ENCODE measurements at places on chromosomes 5 and 9.

GRCh38 chr9:85199866-85200495, 530.5 kb downstream of the NTRK2 start:
- no peak for DNase-seq

- no peak for DNase-seq
These were observed 88.7 kb upstream of the PHF24 start for GRCh38 chr9:34869390-34869789.

DNA sequence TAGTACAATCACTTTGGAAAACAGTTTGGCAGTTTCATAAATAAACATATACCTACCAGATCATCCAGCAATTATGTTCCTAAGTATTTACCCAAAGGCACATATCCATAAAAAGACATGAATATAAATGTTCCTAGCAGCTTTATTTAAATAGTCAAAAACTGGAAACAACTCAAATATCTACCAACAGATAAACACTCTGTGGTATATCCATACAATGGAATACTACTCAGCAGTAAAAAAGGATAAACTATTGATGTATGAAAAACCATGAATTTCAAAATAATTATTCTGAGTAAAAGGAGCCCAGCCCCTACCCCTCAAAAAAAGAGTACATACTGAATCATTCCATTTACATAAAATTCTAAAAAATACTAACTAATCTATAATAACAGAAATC, 232.7 kb upstream of the SLC30A5 start:
- no peak for DNase-seq

DNA sequence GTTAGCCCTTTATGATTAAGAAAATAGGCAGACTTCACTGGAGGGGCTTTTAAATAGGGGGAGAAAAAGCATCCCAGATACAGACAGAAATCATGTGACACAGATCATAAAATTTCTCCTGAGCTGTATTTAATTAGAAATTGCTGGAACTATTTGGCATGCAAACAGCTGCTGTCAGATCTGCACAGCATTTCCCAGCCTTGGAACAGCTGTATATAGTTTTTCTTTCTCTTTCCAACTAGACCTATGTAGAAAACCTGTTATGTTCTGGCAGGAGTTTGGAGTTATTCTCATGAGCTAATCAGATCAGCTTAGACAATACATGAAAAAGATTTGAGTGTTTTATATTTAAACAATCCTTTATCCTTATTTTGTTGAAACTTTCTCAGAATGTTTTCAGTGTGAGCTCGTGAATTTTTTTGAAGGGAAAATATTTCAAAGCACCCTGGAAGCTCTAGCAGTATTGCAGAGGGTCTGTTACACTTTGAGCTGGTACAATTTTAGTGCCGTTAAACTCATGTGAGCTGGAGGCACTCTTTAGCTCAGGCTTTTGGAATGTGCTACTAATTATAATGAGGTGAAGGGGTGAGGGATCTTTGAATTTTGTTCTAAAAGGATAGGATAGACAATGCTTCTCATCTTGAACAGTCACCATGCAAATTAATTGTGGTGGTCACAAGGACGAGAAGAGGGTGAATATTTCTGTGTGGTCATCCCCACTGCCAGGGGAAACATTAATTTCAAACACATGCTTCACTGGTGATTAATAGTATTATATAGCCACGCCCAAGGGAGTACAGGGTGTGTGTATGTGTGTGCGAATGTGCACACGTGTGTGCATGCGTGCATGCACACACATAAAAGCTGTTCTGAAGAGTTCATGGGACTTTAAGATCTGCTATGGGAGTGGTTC, 239.4 kb upstream of the FBXL7 start:
- no peak for DNase-seq

- no peak for DNase-seq
These were observed 135.1 kb downstream of the SIL1 start for GRCh38 chr5:139062910-139063663.

- DNase-seq: no peak
These were observed 243.9 kb upstream of the ATP10B start for GRCh38 chr5:161095953-161096352.

GRCh38 chr5:64502196-64502595, 3.6 kb upstream of the RGS7BP start:
- DNase-seq: no peak

Measured in activated CD8-positive, alpha-beta memory T cell treated with anti-CD3 and anti-CD28 coated beads for 4 hours (primary cell).